Activated CD8-positive, alpha-beta T cell treated with anti-CD3 and anti-CD28 coated beads, Interleukin-2, amount 10 ng/mL, durations not matched to agents 7 days and 5 days (primary cell): ENCODE measurements at places on chromosomes 13 and 19. TPM values are rescaled to one million over a fixed set of nuclear protein-coding genes. Genes with fewer than 3 reads are reported as not detected.

LRRC8E gene
- total RNA-seq: not detected

DNA sequence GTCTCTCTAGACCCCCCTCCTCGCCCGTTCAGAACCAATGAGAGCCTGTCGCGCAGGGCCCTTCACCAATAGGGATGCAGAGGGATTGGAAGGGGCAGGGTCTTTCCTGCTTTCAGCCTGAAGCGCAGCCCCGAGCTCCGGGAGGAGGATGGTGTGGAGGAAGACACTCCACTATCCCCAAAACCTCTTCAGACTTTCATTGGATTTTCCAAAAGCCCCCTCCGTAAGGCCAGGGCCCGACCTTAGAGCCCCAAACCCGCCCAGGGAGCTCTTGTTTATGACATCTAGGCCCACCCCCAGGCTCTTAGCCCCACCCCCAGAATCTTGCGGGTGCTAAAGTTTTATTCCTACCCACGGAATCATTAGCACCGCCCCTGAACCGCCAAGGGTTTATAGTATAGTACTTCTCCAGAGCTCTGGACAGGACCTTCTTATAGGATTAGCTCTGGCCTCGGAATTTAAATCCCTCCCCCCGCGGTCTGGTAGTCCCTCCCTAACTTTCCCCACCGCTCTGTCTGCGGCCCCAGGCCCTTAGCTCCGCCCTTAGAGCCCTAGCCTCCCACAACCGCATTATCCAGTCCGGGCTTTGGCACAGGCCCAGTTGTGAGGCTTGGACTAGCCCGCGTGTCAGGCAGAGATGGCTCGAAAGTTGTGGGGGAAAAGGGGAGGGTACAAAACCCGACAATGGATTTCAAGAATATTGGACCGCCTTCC is 6.6 kb upstream of the EML2 start:
- peaks cover 2% of the 10 kb centered on the region for H3K27me3 ChIP-seq
- H3K4me1 ChIP-seq: peaks cover 47% of the 10 kb centered on the region
- peak overlapping the region; percentile 64 for H3K27ac ChIP-seq
- peak; percentile 87 for DNase-seq
- H3K4me3 ChIP-seq: peak overlapping the region; percentile 76
- H3K36me3 ChIP-seq: peaks cover 1% of the 10 kb centered on the region

- H3K4me1 ChIP-seq: no peaks in the 10 kb centered on the region
Measured at GRCh38 chr13:109151255-109151654, 521.8 kb downstream of the MYO16 start.

DNA sequence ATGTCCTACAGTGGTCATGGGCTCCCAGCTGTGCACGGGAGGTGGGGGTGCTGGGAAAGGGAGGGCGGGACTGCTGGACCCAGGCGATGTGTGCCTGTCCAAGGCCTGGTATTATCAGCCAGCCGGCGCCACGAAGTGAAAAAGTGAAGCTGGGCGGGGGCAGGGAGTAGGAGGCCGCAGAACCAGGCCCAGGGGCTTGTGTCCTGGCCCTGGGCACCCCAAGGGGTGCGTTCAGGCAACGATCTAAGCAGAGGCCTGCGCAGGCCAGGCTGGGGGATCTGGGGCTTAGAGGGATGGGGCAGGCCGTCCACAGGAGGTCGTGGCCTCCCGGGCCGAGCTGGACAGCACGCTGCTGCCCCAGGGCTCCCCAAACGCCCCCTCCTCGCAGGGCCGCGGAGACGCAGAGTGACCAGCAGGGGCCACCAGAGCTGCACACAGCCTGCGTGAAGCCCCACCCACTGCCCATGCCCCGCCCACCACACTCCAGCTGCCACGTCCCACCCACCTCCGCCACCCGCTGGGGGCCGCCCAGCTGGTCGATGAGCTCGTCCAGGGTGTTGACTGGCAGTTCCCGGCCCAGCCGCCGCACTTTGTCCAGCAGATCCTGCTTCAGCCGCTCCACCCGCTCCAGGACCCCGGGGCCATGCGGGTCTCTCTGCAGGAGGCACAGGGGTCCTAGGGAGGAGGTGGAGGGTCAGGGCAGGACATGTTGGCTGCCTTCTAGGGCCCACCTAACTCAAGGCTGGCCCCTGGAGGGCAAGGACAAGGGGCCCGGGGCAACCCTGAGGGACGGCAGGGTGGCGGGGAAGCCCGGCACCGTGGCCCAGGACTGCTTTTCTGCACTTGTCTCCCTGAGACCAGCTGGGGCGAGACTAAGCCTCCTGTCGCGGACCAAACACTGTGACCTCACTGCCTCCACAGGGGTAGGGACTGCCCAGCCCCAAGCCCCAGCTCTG is 9.5 kb downstream of the GPX4 start:
- peaks cover 6% of the 10 kb centered on the region for H3K36me3 ChIP-seq
- no peaks in the 10 kb centered on the region for H3K27me3 ChIP-seq
- DNase-seq: peak; percentile 90
- peaks cover 4% of the 10 kb centered on the region for H3K4me1 ChIP-seq
- H3K4me3 ChIP-seq: no peak overlapping the region

GRCh38 chr19:11697284-11697855 is 41.4 kb downstream of the ZNF823 start:
- peaks cover 6% of the 10 kb centered on the region for H3K36me3 ChIP-seq
- peaks cover 14% of the 10 kb centered on the region for H3K4me1 ChIP-seq
- peaks cover 26% of the 10 kb centered on the region for H3K27me3 ChIP-seq
- DNase-seq: no peak

- H3K27me3 ChIP-seq: peaks cover 2% of the 10 kb centered on the region
- H3K27ac ChIP-seq: no peak overlapping the region
Measured at GRCh38 chr13:97431171-97431764, 2.7 kb upstream of the RAP2A start.

DNA sequence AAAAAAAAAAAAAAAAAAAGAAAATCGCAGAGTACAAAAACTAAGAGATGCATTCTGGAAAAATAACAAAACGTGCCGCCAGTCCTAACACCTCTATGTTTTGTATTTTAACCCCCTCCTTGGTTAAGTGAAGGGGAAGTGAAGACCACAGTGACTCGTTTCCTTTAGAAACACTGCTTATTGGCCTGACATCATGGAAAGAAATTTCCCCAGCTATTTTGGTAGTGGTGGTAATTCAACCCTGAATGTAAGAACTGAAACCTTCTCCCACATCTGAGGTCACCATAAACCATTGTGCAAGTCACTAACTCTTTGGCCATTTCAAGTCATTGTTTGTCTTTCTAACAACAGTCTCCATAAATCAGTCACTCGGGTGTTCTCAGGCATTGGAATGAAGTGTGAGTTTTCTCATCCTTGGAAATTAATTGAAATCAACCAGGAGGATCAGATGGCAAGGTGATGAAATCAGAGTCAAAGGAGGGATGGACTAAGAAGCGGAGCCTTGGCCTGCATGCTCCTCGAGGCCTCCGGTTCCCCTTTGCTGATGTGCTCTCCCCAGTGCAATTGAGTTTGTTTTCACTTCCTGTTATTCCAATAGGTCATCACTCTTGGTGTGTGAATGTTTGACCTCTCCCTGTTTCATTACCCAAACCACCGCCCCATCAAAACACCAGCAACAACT is 443.9 kb downstream of the FGF9 start:
- peaks cover 35% of the 10 kb centered on the region for H3K4me1 ChIP-seq
- DNase-seq: peak; percentile 70
- H3K27ac ChIP-seq: peak overlapping the region; percentile 62

DNA sequence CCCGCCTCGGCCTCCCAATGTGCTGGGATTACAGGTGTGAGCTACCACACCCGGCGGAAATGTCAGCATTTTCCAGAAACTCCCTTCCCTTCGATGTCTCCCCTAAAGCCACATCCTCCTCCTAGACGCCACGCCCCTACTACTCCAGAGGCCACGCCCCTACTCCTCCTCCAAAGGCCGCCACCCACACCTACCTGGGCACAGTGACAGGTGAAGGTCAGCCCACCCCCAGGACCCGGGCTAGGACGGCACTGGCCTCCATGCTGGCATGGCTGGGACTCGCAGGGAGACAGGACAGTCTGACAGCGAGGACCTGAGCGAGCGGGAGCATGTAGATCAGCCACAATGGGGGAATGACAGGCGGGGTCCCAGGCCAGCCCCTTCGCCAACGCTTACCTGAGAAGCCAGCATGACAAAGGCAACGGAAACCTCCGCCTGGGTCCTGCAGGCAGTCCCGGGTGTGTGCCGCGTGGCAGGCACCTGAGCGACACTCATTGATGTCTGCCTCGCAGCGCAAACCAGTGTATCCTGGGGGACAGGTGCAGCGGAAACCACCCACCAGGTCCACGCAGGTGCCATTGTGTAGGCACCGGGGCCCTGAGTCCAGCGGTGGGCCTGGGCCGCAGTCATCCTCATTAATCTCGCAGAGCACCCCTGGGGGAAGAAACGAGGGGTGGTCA is 22.0 kb downstream of the NOTCH3 start:
- no peaks in the 10 kb centered on the region for H3K36me3 ChIP-seq
- H3K27me3 ChIP-seq: peaks cover 9% of the 10 kb centered on the region
- DNase-seq: no peak
- H3K4me1 ChIP-seq: peaks cover 3% of the 10 kb centered on the region
- H3K27ac ChIP-seq: no peak overlapping the region

- no peak overlapping the region for H3K27ac ChIP-seq
- no peaks in the 10 kb centered on the region for H3K27me3 ChIP-seq
- H3K36me3 ChIP-seq: peaks cover 96% of the 10 kb centered on the region
- H3K4me1 ChIP-seq: no peaks in the 10 kb centered on the region
- H3K4me3 ChIP-seq: no peak overlapping the region
- no peak for DNase-seq
Measured at GRCh38 chr19:58203814-58204475, 21.1 kb downstream of the ZNF274 start.

GYS1 gene
- 57.9 TPM for total RNA-seq

ZNF573 gene
- 7.3 TPM for total RNA-seq

GRCh38 chr19:15280915-15281683 is 48.9 kb upstream of the EPHX3 start:
- peaks cover 64% of the 10 kb centered on the region for H3K4me1 ChIP-seq
- no peak for DNase-seq
- H3K27me3 ChIP-seq: no peaks in the 10 kb centered on the region
- H3K27ac ChIP-seq: no peak overlapping the region
- H3K4me3 ChIP-seq: no peak overlapping the region
- H3K36me3 ChIP-seq: no peaks in the 10 kb centered on the region

MYO1F gene
- total RNA-seq: 266 TPM

DNA sequence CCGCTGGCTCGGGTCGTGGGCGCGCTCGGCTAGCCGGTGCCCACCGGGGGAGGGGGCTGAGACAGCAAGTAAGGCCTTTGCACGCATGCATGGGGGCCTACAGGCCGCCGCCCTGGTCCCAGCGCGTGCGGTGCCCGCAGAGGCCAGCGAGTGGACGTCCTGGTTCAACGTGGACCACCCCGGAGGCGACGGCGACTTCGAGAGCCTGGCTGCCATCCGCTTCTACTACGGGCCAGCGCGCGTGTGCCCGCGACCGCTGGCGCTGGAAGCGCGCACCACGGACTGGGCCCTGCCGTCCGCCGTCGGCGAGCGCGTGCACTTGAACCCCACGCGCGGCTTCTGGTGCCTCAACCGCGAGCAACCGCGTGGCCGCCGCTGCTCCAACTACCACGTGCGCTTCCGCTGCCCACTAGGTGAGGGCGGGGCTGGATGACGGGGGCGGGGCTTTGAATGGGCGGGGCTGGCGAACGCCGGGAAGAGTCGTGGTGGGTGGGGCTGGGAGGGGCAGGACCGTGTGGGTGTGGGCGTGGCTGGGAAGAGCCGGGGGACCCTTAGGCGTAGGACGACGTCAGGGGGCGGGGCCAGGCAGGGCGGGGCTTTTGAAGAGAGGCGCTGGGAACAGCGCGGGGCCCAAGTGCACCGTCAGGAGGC is 2.1 kb downstream of the CILP2 start:
- H3K27me3 ChIP-seq: peaks cover 13% of the 10 kb centered on the region
- DNase-seq: peak; percentile 81
- peak overlapping the region; percentile 60 for H3K27ac ChIP-seq
- peak overlapping the region; percentile 59 for H3K4me3 ChIP-seq
- peaks cover 30% of the 10 kb centered on the region for H3K4me1 ChIP-seq

GRCh38 chr13:65966991-65967451 is 1263.1 kb downstream of the PCDH9 start:
- H3K27me3 ChIP-seq: no peaks in the 10 kb centered on the region
- H3K27ac ChIP-seq: no peak overlapping the region
- H3K36me3 ChIP-seq: no peaks in the 10 kb centered on the region
- no peak overlapping the region for H3K4me3 ChIP-seq

SSC5D gene
- total RNA-seq: 0.50 TPM

FFAR2 gene
- total RNA-seq: not detected

DNA sequence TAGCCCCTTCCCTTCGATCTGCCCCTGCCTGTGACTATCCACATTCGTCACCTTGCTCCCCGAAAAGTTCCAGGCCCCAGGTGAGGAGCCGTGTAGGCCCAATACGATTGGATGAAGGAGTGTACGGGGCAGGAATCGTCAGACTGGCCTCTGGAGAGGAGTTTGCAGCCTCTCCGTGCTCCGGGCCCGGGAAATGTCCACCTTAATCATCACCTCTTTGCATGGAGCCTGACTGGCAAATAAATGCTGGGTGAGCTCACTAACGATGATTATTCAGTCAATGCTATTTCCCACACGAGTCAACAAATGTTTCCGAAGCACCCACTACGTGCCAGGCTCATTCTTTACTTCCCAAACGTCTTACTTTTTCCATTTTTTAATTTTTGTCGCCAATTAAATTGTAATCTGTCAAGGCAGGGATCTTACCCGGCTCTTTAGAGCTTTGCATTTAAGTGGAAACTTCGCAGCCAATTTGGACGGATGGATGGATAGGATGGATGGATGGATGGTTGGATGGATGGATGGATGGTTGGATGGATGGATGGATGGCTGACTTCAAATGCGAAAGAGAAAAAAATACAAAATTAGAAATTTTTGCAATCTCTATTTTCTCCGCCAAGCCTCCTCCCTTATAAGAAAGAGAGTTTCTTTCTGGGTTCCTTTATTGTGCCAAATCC is 45.8 kb downstream of the TGDS start:
- H3K4me3 ChIP-seq: peak overlapping the region; percentile 86
- no peak for DNase-seq
- peaks cover 3% of the 10 kb centered on the region for H3K36me3 ChIP-seq
- H3K4me1 ChIP-seq: peaks cover 20% of the 10 kb centered on the region
- peak overlapping the region; percentile 96 for H3K27ac ChIP-seq

GRCh38 chr13:51298812-51299211 is 40.7 kb upstream of the SERPINE3 start:
- H3K27ac ChIP-seq: no peak overlapping the region
- no peak for DNase-seq
